Upper lobe of left lung (tissue), 6 donors: ENCODE measurements at places on chromosomes 16 and 17. TPM values are rescaled to one million over a fixed set of nuclear protein-coding genes. Genes with fewer than 3 reads are reported as not detected.

- peaks cover 11% of the 10 kb centered on the region for H3K4me1 ChIP-seq
- DNase-seq: no peak
- no peaks in the 10 kb centered on the region for H3K27me3 ChIP-seq
- no peak overlapping the region for H3K4me3 ChIP-seq
- H3K27ac ChIP-seq: no peak overlapping the region
- no peaks in the 10 kb centered on the region for H3K36me3 ChIP-seq
These were observed 30.3 kb downstream of the CACNA1H start for GRCh38 chr16:1182950-1183907.

DNA sequence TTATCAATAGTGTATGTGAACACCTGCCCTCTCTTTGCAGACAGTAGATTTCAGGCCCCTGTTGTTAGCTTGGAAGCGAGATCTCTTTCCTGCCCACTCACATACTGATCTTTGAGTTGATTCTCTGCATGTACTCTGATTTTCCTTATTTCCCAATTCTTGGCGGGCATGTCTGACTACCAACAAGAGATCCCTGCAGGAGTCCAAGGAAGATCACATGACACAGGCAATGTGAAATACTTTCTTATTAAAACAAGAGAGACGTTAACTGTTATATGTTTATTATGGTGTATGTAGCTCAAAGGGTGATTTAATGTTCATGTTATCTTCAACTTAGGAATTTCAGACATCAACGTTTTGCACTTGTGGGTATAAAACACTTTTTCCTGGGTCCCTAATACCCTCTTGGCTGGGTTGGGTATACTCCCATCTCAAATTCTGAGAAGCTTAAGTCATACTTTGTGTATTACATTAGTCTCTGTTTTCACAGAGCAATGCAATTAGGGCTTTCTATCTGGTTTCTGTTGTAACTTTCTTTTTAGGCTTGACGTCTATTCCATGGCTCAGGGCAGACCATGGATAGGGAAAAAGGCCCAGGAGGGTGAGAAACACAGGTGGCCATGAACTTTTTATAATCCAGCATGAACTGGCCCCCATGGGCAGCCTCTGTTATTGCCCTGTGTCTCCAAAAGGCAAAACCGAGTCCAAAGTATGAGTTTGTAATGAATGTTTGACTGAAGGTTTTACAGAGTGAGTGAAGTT, 32.2 kb downstream of the HSD17B2 start:
- H3K4me1 ChIP-seq: peaks cover 13% of the 10 kb centered on the region
- H3K27ac ChIP-seq: no peak overlapping the region
- no peaks in the 10 kb centered on the region for H3K27me3 ChIP-seq
- H3K4me3 ChIP-seq: no peak overlapping the region
- no peaks in the 10 kb centered on the region for H3K36me3 ChIP-seq
- DNase-seq: no peak

Gene CACNA1H
- 6.4 TPM for total RNA-seq

- peak overlapping the region; percentile 96 for H3K27ac ChIP-seq
- peak overlapping the region; percentile 92 for H3K4me3 ChIP-seq
- H3K36me3 ChIP-seq: no peaks in the 10 kb centered on the region
- no peak for DNase-seq
- H3K4me1 ChIP-seq: peaks cover 55% of the 10 kb centered on the region
- H3K27me3 ChIP-seq: no peaks in the 10 kb centered on the region
These were observed 1.6 kb downstream of the FLOT2 start for GRCh38 chr17:28895794-28896447.

DNA sequence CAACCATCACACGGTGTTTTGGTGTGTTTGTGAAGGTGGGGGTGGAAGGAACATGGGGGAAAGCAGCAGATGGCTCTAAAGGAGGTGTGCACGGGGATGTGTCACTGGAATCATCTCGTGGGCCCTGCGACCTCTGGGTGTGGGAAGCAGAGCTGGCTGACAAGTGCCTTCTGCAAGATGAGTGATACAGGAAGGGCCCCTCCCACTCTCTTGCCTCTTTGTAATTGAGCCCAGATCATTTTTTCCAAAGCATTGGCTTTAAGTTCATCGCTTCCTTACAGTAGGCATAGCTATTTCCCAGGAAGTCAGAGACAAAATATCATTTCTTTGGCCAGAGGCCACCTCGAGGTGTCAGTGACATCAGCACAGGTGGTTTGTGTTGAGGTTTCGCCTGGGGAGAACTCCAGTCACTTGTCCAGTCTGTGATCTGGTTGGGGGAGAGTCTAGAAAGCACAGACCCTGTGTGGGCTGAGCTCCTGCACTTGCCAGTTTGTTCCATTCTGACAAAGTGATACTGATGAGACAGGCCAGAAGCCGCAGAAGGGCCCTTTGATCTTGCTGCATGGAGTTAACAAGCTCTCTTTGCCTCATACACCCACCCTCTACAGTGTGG, 20.6 kb upstream of the SNTB2 start:
- H3K4me3 ChIP-seq: no peak overlapping the region
- no peak for DNase-seq
- peaks cover 24% of the 10 kb centered on the region for H3K36me3 ChIP-seq
- no peaks in the 10 kb centered on the region for H3K27me3 ChIP-seq

DNA sequence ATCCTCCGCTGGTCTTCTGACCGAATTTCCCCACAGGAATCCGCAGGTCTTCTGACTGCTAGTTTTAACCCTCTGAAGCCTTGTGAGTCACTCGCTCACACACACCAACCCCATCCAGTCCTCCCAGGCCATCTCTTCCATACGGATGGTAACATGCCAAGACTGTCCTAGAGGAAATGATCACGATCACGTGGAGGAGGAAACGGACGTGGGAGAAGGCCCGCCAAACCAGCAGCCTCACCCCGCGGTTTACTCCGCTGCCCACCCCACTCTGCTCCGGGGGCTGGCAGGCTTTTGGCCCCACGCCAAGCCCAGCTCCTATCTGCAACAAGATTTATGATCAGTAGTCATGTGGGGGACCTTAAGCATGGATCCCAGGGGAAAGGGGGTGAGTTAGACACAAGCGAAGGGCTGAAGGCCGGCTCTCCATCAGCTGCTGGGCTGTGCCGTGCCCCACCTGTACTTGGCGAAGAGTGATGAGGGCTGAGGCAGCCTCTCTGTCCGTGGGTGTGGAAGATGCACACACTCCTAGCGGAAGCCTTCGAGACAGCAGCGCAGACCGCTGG, 1.5 kb upstream of the FAAP100 start:
- DNase-seq: peak; percentile 36
- peak overlapping the region; percentile 87 for H3K4me3 ChIP-seq
- H3K36me3 ChIP-seq: peaks cover 45% of the 10 kb centered on the region

GRCh38 chr17:16313139-16314090, 39.9 kb downstream of the CENPV start:
- peaks cover 8% of the 10 kb centered on the region for H3K36me3 ChIP-seq
- no peaks in the 10 kb centered on the region for H3K4me1 ChIP-seq
- H3K27ac ChIP-seq: no peak overlapping the region
- no peak overlapping the region for H3K4me3 ChIP-seq
- no peak for DNase-seq
- H3K27me3 ChIP-seq: no peaks in the 10 kb centered on the region

DNA sequence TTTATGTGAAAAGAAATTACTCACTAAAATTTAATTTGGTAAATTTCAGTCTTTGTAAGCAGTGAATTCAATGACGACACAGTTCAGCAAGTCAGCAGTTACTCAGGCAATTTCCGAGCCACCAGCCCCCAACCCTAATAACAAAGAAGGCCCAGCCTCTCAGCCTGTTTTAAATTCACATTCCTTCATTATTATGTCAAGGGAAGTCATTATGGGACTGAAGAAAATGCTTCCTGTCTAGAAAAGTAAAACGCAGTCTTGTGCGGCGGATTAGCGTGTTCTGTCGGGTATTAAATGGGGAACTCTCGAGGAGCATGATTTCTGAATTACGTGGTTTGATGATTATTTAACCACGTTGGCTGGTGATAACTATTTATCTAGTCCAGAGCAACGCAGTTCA, 177.6 kb downstream of the AIPL1 start:
- H3K36me3 ChIP-seq: no peaks in the 10 kb centered on the region
- no peak for DNase-seq
- H3K4me3 ChIP-seq: no peak overlapping the region
- H3K4me1 ChIP-seq: no peaks in the 10 kb centered on the region

DNA sequence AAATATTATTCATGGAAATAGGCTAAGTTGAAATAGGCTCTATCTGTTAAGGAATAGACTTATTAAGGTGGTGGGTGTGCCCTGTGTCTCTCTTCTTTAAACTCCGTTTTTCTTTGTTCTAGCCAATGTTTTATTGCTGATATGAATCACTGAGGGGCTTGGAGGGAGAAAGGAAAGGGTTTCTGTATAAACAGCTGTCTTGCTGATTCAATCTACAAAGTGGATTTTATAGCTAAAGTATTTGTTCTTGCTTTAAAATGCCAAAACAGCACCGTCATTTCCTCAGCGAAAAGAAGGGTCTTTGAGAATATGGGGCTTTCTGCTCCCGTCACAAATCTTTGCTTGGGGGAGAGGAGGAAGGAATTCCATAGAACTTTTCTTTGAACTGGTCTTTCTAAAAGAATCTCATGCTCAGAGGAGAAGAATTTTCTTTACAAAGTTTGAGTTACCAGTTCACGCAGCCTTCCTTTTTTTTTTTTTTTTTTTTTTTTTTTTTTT, 39.3 kb downstream of the MSI2 start:
- H3K27ac ChIP-seq: no peak overlapping the region
- H3K4me3 ChIP-seq: no peak overlapping the region
- H3K27me3 ChIP-seq: no peaks in the 10 kb centered on the region
- no peak for DNase-seq
- H3K4me1 ChIP-seq: no peaks in the 10 kb centered on the region
- no peaks in the 10 kb centered on the region for H3K36me3 ChIP-seq

DNA sequence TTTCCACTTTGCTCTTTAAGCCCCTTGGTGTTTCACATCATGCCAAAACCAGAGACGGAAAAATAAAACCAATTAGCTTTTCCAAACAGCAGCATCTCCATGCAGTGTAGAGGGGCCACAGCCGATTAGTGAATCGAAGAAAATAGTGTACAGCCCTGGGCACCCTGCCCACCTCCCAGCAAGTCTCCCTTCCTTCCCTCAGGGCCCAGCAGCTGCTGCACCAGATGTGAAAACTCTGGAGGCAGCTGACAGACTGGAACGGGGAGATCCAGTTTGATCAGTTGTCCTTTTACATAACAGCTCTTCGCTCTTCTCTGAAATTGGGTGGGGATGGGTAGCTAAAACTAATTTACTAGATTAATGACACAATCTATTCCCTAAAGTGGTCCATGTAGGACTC, 19.3 kb downstream of the TMEM11 start:
- no peak overlapping the region for H3K4me3 ChIP-seq
- H3K4me1 ChIP-seq: peaks cover 13% of the 10 kb centered on the region
- H3K27me3 ChIP-seq: no peaks in the 10 kb centered on the region
- peaks cover 50% of the 10 kb centered on the region for H3K36me3 ChIP-seq
